WTC11 (cell line): ENCODE measurements at places on chromosomes 3 and 15. TPM values are rescaled to one million over a fixed set of nuclear protein-coding genes. Genes with fewer than 3 reads are reported as not detected.

- H3K4me1 ChIP-seq, result peaks cover 15% of the 10 kb centered on the region
- no peaks in the 10 kb centered on the region for H3K36me3 ChIP-seq
- H3K27me3 ChIP-seq, result no peaks in the 10 kb centered on the region
- H3K27ac ChIP-seq, result no peak overlapping the region
- no peak for DNase-seq
These were observed 30.5 kb downstream of the CA12 start for GRCh38 chr15:63351170-63351569.

- DNase-seq, result no peak
- H3K27me3 ChIP-seq, result no peaks in the 10 kb centered on the region
- H3K36me3 ChIP-seq, result peaks cover 4% of the 10 kb centered on the region; the same call in 1 of the 2 replicates
- no peak overlapping the region for H3K27ac ChIP-seq
- H3K4me3 ChIP-seq, result no peak overlapping the region
- H3K4me1 ChIP-seq, result peaks cover 21% of the 10 kb centered on the region
These were observed 4.6 kb downstream of the TIMP4 start for GRCh38 chr3:12154151-12154550.

DNA sequence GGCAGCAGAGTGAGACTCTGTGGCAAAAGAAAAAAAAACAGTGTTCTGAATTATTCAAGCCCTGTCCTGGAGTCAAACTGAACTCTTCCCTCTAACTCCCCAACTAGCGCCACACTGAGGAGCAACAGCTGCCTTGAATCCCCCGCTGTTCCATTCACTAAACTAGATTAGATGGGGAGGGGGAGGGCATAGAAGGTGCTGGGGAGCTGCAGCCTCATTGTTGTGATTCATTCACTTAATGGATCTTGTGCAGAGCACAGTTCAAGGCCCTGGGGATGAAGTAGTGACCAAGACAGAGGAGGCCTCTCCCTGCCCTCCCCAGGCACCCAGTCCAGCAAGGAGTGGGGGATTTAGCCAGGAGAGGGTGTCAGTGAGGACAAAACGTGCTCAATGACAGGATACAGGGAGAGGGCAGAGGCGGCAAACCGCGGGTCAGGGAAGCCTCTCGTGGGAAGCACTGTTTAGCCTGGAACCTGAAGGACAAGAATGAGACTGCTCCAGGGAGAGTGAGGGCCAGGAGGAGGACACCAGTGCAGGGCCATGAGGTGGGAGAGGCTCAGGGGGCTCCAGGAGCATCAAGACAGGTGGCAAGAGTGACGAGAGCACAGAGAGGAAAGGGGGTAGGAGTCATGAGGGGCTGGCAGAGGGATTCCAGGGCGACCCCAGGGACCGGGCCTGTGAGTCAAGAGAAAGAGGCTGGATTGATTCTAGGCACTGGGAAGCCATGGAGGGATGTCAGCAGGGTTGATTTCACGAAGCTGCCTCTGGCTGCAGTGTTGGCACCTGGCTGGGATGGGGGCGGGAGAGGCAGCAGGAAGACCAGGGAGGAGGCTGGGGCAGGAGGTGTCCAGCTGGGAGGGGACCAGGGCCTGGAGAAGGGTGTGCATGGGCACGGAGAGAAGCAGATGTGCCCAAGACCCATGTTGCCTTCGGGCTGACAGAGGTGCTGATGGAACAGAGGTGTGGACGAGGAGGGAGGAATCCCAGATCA, 31.4 kb downstream of the ALS2CL start:
- H3K4me1 ChIP-seq, result peaks cover 60% of the 10 kb centered on the region
- H3K4me3 ChIP-seq, result peak overlapping the region; percentile 2; the same call in 1 of the 2 replicates
- H3K27ac ChIP-seq, result no peak overlapping the region
- H3K36me3 ChIP-seq, result no peaks in the 10 kb centered on the region
- H3K27me3 ChIP-seq, result no peaks in the 10 kb centered on the region; the same call in 1 of the 2 replicates

DNA sequence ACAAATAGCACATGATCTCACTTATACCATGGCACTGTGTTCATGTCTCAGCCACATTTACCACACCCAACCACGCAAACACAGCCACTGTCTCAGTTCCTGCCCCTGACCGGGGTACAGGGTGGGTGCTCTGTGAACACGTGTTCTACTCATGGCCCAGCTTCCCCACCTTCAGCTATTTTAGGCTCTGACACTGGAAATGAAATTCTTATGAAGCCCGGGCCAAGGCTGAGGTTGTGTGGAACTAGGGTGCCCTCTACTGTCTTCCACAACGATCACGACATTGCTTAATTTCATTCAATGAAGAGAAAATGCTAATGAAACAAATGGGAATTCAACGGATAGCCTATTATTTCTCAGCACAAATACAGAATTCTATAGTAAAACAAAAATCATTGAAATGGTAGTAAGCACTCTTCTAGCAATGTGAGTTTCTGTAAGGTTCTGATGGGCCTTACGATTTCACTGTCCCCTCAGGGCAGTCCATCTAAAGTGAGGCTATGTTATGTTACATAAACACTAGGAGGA, 2.1 kb upstream of the GABRA5 start:
- peaks cover 38% of the 10 kb centered on the region for H3K27me3 ChIP-seq
- H3K36me3 ChIP-seq, result peaks cover 21% of the 10 kb centered on the region
- H3K4me1 ChIP-seq, result peaks cover 25% of the 10 kb centered on the region
- no peak overlapping the region for H3K27ac ChIP-seq
- peak overlapping the region; percentile 43 for H3K4me3 ChIP-seq
- peak; percentile 60 for DNase-seq

DNA sequence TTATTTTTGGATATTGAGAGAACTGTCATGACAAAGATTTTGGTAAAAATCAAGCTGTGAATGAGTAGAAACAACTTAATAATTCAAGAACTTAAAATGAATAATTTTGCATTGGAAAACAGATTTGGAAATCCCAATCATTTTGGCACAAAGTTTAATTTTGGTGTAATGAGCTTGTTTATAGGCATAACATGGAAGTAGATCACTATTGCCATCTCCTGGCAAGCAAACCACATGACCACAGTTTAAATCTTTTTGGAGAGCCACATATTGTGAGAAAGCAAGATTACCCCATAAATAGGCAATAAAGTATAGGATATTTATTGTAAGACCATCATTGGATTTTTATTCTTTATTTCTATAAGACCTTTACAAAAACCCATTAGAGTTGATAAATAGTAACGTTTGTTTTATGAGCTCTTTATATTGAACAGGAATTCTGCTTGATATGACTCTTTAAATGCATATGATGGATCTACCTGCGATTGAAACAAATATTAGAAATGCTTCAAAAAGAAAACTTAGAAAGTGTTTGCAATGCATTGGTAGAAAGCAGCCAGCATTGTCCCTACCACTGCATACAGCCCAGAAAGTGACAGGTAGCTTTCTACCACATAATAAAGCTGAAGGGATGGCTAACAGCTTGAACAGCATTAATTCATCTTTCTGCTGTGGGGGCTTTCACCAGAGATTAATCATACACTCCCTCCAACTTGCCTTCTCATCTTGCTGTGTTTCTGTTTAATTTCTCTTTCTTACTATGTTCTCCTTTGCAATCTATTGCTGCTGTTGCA, 766.8 kb downstream of the TBL1XR1 start:
- H3K4me3 ChIP-seq, result no peak overlapping the region
- H3K27me3 ChIP-seq, result no peaks in the 10 kb centered on the region
- H3K36me3 ChIP-seq, result no peaks in the 10 kb centered on the region; the same call in 1 of the 2 replicates

DNA sequence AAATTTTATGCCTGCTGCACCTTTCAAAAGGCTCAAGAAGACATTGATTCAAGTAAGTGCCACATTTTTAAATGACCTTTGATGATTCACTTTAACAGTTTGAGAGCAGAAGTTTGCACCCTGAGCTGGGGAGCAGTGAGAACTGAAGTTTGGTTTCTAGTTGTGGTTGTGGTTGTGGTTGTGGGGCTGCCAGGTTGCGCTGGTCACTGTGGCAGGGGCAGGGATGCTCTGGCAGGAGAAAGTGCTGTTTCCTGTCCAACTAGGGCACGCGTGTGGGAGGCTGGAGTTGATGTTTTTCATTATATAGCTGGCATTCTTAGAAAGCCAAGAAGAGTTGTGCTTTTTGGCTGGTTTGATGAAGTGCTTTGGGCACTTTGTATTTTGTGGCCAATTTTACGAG, 339.7 kb upstream of the NR2F2 start:
- H3K4me1 ChIP-seq, result peaks cover 36% of the 10 kb centered on the region
- H3K27me3 ChIP-seq, result no peaks in the 10 kb centered on the region
- no peak overlapping the region for H3K27ac ChIP-seq
- DNase-seq, result no peak
- no peaks in the 10 kb centered on the region for H3K36me3 ChIP-seq

- H3K27me3 ChIP-seq, result no peaks in the 10 kb centered on the region
- no peak for DNase-seq
- H3K27ac ChIP-seq, result no peak overlapping the region
These were observed 190.2 kb downstream of the NR1D2 start for GRCh38 chr3:24135280-24135679.

GRCh38 chr3:159273070-159273469, 471.2 kb downstream of the MFSD1 start:
- no peak overlapping the region for H3K27ac ChIP-seq
- H3K4me1 ChIP-seq, result no peaks in the 10 kb centered on the region

GRCh38 chr15:98735895-98736617, 87.7 kb downstream of the IGF1R start:
- no peaks in the 10 kb centered on the region for H3K36me3 ChIP-seq
- H3K4me1 ChIP-seq, result peaks cover 79% of the 10 kb centered on the region
- no peaks in the 10 kb centered on the region for H3K27me3 ChIP-seq
- no peak for DNase-seq

- H3K27ac ChIP-seq, result peak overlapping the region; percentile 19; the same call in 1 of the 2 replicates
- H3K27me3 ChIP-seq, result no peaks in the 10 kb centered on the region; the same call in 1 of the 2 replicates
- no peaks in the 10 kb centered on the region for H3K36me3 ChIP-seq
- H3K4me1 ChIP-seq, result peaks cover 42% of the 10 kb centered on the region
These were observed 123.5 kb downstream of the NUP210 start for GRCh38 chr3:13296662-13297061.

DNA sequence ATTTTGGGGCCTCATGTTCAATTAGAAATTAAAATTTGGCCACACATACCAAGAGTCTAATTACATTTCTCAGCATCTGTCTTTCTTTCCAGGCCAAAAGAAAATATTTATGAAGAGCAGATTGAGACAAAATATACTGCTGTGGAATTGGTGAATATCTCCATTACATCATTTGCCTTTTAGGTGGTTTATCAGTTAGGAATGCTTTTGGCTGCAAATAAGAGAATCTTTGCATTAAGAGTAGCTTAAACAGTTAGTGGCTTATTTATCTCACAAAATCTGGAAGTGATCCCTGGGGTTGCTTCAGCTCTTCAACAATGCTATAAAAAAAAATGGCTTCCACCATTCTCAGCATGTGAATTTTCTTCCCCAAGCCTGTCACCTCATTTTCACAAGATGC, 308.7 kb downstream of the MAGI1 start:
- no peak overlapping the region for H3K27ac ChIP-seq
- H3K36me3 ChIP-seq, result no peaks in the 10 kb centered on the region
- H3K4me1 ChIP-seq, result peaks cover 54% of the 10 kb centered on the region
- DNase-seq, result no peak
- no peaks in the 10 kb centered on the region for H3K27me3 ChIP-seq
- H3K4me3 ChIP-seq, result no peak overlapping the region

DNA sequence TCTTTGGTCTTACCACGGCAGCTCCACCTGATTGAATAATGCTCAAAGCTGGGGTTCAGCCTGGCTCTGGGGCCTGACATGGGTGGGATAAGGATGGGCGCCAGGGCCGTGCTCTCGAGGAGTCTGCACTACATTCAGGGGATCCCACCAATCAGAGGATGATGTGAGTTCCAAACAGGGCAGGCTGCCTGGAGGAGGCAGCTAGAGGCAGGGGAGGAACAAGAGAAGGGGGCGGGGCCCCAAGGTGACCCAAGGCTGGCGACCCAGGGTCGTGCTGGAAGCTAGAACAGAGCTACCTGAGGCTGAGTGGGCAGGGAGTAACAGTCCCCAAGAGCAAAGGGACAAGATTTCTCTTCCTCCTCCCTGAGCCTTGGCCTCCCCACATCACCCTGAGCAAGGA, 56.1 kb downstream of the PCSK6 start:
- DNase-seq, result peak; percentile 42
- no peak overlapping the region for H3K4me3 ChIP-seq
- H3K27ac ChIP-seq, result no peak overlapping the region
- H3K4me1 ChIP-seq, result peaks cover 6% of the 10 kb centered on the region; the same call in 1 of the 2 replicates
- H3K36me3 ChIP-seq, result no peaks in the 10 kb centered on the region

- H3K4me3 ChIP-seq, result peak overlapping the region; percentile 97
- H3K36me3 ChIP-seq, result peaks cover 5% of the 10 kb centered on the region
- H3K27ac ChIP-seq, result no peak overlapping the region; the same call in 1 of the 2 replicates
- peak; percentile 35 for DNase-seq
- H3K27me3 ChIP-seq, result peaks cover 3% of the 10 kb centered on the region; the same call in 1 of the 2 replicates
These were observed 727 bp downstream of the RAP2B start for GRCh38 chr3:153162513-153163392.

DNA sequence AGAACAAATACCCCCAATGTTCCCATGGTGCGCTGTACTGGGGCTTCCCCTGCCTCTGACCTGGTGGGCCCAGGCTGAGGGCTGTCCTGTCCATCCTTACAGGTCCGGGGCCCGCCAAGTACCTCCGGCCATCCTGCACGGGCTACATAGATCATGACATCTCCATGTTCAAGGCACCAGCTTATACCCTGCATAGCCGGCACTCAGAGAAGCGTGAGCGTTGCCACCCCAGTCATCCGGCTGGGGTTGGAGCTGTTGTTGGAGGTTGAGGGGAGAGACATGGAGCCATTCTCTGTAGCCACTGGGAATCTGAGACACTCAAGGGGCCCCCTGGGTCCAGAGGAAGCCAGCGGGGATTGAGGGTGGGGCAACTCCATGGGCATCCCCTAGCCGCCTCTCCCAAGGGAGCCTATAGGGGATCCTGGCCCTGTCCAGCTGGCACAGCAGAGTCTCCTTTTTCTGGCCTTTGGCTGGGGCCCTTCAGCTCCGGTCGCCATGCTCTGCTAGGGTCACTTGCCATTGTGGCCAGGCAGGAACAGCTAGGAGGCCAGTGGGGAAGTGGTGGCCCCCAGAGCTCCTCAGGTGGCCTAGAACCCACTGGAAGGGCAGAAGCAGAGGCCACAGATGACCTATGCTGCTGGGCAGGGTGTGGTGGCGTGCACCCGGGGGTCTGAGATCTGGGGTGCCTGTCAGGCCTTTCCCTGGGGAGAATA, 12.5 kb upstream of the CSPG4 start:
- H3K4me1 ChIP-seq, result no peaks in the 10 kb centered on the region; the same call in 1 of the 2 replicates
- H3K4me3 ChIP-seq, result no peak overlapping the region
- peaks cover 50% of the 10 kb centered on the region for H3K27me3 ChIP-seq
- no peaks in the 10 kb centered on the region for H3K36me3 ChIP-seq

DNA sequence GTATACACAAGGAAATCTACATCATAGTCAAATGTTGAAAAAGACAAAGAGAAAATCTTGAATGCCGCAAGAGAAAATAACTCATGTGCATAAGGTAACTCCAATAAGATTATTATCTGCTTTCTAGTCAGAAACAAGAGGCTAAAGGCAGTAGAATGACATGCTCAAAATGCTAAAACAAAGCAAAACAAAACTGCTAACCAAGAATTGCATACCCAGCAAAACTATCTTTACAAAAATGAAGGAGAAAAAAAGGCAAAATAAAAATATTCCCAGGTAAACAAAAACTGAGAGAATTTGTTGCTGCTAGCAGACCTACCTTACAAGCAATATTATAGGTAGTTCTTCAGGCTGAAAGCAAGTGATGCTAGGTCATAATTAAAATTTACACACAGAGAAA, 76.4 kb upstream of the TMEM158 start:
- no peak overlapping the region for H3K27ac ChIP-seq
- H3K27me3 ChIP-seq, result peaks cover 4% of the 10 kb centered on the region; the same call in 1 of the 2 replicates
- H3K4me3 ChIP-seq, result no peak overlapping the region
- H3K36me3 ChIP-seq, result peaks cover 28% of the 10 kb centered on the region
- no peaks in the 10 kb centered on the region for H3K4me1 ChIP-seq
- DNase-seq, result no peak

Gene PLA2G4D
- 0.07 to 0.24 TPM (median 0.09 TPM) in 3 replicates for total RNA-seq

Gene TMOD2
- total RNA-seq, result 3.3 to 3.6 TPM (median 3.6 TPM) in 3 replicates

Gene SKOR1
- total RNA-seq, result 0.09 to 0.22 TPM (median 0.11 TPM) in 3 replicates

Gene GUCA1C
- total RNA-seq, result not detected in 3 replicates

Gene PPARG
- total RNA-seq, result 0.30 to 0.79 TPM (median 0.66 TPM) in 3 replicates

Gene CIAO2A
- 67.6 to 73.6 TPM (median 72.3 TPM) in 3 replicates for total RNA-seq

Gene OCA2
- 0.27 to 0.39 TPM (median 0.27 TPM) in 3 replicates for total RNA-seq
